ENCODE measurements at places on chromosomes 11 and 22.

GRCh38 chr11:96361778-96362177 is 18.8 kb upstream of the MAML2 start:
- DNase-seq = no peak

DNA sequence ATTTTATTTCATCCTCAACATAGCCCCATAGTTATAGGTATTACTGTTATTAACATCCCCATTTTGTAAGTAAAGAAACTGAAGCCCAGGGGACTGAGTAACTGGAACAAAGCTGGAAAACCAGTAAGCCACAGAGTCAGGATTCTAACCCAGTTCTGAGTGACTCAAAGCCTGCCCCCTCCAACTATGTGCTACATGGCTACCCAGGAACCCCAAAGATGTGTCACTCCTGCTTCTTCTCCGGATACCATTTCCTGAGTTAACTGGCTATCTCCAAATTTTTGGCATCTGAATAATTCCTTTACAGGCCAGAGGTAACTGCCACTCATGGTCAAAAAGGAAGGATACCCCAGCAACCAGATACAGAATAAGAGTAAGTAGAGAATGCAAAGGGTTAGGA is 43.6 kb downstream of the TENM4 start:
- no peak for DNase-seq

DNA sequence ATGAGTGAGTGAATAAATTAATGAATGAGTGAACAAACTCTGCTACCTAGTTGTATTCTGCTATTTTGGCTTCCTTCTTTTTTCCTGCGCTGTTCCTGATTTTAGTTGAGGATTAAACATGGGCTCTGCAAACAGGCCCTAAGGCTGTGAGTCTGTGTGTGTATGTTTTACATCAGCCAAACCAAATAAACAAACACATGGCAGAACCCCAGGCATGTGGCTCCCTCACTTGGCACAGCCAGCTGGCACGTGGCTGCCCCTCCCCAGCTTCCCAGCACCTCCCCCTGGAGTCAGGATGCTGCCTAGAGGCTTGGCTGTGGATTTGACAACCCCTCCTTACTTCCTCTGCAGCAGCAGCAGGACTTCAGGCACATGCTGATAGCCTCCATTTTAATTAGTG is 593.2 kb downstream of the INSC start:
- no peak for DNase-seq

- DNase-seq = no peak
These were observed 13.1 kb downstream of the HINFP start for GRCh38 chr11:119134389-119134978.

DNA sequence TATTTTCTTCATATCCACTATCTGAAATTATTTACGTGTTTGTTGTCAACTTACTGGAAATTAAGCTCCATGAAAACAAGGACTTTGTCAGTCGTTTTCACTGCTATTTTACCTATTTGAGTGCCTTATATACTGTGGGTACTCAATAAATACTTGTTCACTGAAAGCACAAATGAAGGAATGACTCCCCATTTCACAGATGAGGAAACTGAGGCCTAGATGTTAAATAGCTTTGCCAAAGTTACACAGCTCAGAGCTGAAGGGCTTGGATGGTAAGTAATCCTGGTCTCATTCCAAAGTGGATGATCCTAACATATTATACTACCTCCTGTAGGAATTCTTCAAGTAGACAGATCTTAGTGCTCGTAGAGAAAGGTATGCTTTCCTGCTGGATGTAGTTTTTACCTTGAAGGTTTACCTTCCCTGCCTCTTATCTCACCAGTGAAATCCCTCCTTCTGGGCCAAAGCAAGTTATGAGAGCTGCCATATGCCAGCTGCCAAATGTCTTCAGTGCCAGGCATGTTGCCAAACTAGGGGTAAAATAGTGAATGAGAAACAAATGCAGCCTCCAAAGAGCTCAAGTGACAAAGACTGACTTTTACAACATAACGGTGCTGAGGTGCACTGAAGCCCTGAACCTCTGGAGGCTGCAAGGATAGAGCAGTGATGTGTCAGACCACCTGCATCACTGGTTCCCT is 129.7 kb downstream of the TRIM44 start:
- no peak for DNase-seq

- no peak for DNase-seq
These were observed 3.1 kb downstream of the CPT1A start for GRCh38 chr11:68838572-68838964.

DNA sequence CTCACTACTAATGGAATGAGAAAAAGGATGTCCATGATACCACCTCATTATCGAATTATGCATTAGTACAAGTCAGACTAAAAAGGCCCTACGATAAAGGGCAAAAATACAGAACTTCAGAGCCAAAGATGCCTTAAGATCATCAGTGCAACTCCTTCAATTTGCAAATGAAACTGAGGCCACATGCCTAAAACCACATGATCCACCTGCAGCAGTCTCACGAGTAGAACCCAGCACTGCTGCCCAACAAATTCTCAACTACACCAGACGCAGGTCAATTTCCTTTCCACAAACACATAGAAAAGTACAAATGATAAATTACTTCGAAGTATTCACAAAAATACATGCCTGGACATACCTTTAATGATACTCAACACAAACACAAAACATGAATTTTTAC is 20.1 kb downstream of the KMT5B start:
- DNase-seq = no peak

GRCh38 chr11:89220684-89221339 is 43.1 kb downstream of the TYR start:
- DNase-seq = no peak

DNA sequence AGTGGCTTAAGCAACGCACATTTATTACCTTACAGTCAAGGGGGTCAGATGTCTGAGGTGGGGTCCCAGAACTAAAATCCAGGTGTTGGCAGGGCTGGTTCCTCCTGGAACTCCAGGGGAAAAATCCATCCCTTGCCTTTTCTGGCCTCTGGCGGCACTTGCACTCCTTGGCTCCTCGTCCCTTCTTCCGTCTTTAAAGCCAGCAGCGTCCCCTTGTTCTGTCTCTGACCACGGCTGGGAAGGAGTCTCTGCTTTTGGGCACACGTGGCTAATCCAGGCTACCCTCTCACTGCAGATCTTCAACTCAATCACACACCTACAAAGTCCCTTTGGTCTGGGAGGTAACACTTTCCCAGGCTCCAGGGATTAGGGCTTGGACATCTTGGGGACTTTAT is 73.5 kb upstream of the WNT7B start:
- DNase-seq = no peak

GRCh38 chr11:129384415-129384814 is 8.8 kb downstream of the BARX2 start:
- DNase-seq = no peak

DNA sequence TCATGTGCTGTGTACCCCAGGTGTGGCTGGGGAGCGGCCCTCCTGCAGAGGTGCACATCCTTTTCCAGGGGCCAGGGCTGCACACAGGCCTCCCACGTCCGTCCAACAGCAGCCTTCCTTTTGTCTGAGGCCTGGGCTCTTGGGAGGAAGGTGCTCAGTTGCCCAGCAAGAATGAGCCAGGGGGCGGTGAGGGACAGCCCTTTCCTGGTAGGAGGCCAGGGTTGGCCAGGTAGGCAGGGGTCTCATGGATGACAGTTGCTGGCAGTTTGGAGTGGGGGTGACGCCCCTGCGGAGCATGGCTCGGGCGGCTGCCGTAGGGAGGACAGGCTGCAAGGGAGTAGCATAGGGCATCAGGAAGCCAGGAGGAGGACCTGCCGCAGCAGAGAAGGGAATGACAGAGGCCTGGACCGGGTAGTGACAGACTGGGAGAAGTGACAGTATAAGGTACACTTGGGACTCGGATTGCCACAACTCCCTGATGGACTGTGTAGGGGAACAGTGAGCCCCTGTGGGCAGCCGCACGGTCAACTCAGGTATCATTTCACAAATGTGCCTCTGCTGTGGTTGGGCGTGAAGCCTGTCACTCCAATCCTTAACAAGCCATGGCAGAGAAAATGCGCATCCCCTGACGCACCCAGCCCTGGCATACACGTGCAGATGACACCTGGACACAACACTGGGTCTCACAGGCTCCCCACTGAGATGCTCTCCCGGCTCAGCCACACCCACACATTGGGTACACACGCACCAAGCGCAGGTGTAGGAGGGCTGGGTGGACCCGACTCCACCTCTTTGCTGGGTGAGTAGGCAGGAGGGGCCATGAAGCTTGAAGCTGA is 79.7 kb downstream of the DGCR2 start:
- no peak for DNase-seq

DNA sequence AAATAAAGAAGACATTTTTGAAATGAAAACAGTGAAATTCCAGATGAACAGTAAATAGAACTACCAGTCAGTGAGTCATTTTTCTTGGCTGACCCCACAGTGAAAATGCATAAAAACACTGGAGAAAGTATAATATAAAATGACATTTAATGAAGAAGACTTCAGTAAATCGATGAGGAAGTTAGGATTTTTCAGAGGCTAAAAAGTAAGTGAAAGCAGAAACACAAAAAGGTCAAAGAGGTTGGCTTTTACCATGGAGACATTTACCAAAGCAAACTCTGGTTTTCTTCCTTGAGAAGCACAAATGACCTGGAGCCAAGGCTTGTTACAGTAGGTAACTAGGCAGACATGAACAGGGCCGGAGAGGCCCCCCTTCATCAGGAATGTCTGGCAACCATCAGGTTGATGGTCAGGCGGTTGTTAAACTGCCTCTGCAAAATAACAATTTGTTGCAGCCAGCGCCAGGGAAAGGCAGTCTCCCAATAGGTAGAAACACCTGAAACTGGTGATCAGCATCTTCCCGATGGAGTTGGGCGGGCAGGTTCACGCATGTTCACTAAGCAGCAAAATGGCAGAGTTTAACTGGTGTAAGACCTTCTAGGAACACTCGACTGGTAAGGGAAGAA is 16.7 kb upstream of the TMEM123 start:
- DNase-seq = no peak

DNA sequence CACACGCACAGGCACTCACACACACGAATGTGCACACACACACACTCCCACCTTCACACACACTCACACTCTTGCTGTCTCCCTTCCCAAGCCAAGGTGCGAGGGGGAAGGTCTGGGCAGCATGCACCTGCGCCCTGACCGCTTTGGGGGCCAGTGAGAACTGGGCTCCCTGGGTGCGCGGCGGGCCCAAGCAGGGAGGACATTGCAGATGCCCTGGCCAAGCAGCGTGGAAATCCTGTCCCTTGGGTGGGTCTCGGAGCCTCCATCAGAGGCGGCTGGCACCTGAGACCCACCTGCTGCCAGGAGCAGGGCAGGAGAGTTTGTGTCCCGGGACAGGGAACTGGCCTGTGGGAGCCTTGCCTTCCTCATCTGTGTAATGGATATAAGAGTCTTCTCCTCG is 3.3 kb downstream of the CD81 start:
- no peak for DNase-seq

- DNase-seq = no peak
These were observed 24.6 kb upstream of the GRAMD4 start for GRCh38 chr22:46595545-46595944.

- DNase-seq = no peak
These were observed 7.1 kb downstream of the RCOR2 start for GRCh38 chr11:63909591-63910506.

GRCh38 chr11:9566561-9567063 is 6.9 kb upstream of the WEE1 start:
- DNase-seq = no peak

GRCh38 chr22:28171712-28172111 is 252.7 kb upstream of the PITPNB start:
- no peak for DNase-seq

- DNase-seq = no peak
These were observed 209.7 kb downstream of the SNX19 start for GRCh38 chr11:130706572-130706971.

DNA sequence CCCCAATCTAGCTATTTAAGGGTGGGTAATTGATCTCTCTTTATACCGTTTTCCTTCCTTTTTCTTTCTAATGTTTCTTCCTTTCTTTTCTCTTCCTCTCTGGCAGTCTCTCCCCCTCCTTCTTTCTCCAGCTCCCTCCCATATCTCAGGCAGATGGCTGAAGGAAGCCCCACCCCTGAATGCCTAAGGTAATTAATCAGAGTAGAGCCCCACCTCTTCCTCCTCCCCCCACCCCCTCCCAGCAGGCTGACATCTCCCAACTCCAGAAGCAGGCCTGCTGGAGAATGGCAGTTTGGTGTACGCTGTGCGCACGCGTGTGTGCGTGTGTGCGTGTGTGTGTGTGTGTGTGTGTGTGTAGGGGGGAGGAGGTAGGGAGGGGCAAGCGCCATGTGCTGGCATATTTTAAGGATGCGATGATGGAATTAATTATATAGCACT is 122.6 kb downstream of the APOL5 start:
- DNase-seq = no peak

- no peak for DNase-seq
These were observed 1.3 kb downstream of the PACSIN2 start for GRCh38 chr22:43013355-43014315.

GRCh38 chr11:86230921-86231434 is 13.6 kb upstream of the EED start:
- no peak for DNase-seq

DNA sequence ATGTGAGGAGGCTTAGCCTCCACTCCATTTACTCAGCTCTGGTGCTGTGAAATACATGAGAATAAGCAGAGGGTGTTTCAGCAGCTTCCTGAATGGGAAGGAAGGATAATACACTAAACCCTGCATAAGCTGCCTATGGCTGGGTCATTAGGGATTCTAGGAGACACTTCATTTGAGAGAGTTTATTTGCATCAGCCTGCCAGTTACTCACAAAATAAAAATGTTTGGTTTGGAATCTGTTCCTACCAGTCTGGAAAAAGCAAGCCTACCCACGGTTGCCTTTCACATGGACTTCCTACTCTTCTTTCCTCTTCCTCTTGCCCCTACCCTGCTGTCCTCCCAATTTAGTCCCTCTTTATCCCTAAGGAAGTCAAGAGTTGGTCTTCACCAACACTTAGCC is 20.5 kb downstream of the SLC1A2 start:
- no peak for DNase-seq

DNA sequence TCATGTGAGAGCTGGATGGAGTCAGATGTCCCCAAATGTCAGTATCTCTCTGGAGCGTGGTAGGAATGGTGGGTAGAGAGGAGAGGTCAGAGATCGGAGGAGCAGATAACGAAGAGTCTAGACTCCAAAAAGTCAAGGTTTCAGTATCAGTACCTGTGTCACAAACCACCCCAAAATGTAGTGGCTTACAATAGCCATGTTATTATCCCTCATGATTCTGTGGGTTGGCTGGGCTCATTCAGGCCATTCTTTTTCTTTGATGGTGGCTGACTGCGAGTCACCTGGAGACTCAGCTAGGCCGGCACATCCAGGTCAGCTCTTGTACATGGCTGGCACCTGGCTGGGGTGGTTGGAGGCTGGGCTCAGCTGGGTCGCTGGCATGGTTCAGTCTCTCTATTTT is 7.3 kb upstream of the SSTR3 start:
- no peak for DNase-seq

DNA sequence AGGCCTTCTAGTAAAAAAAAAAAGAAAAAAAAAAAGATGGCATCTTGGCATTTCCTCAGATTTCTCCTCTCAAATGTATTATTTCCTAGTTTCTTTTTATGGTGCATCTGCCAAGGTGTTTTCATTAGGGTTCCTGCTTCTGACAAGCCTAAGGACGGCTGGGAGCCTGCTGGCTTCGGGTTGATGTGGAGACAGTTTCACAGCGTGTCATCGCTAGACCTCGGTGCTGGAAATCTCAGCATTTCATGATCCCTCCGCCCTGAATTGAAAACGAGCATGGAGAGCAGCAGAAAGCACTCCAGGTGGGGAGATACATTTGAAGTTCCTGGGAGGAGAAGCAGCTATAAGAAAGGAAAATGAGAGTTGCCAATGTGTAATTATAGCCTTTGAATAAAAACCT is 283.9 kb upstream of the CNTN5 start:
- no peak for DNase-seq

All from stimulated activated CD4-positive, alpha-beta T cell treated with anti-CD3 and anti-CD28 coated beads, Interleukin-12 subunit alpha, Interleukin-12 subunit beta, amount 100 ng/mL, for 24 hours (primary cell).